ENCODE measurements at places on chromosomes 4 and X.

DNA sequence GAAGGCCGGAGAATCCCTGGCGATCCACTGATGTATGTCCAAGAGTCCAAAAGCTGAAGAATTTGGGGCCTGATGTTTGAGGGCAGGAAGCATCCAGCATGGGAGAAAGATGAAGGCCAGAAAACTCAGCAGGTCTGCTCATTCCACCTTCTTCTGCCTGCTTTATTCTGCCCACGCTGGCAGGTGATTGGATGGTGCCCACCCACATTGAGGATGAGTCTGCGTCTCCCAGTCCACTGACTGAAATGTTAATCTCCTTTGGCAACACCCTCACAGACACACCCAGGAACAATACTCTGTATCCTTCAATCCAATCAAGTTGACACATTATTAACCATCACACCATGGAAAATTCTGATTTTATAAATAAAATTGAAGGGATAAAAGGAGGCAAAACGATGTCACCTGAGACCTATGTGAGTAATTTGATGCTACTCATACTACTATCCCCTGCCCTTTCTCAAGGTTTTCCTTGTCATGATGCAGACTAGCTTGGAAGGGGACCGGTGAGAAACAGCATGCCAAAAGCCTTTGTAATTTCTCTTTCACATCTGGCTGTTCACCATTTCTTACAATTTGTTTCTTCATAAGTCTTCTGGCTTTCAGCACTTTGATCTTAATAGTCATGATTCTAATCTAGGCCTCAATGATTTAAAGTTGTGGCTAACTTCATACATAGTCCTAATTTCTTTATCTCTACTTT lies 9.7 kb upstream of the PYURF start:
- no peak for DNase-seq

DNA sequence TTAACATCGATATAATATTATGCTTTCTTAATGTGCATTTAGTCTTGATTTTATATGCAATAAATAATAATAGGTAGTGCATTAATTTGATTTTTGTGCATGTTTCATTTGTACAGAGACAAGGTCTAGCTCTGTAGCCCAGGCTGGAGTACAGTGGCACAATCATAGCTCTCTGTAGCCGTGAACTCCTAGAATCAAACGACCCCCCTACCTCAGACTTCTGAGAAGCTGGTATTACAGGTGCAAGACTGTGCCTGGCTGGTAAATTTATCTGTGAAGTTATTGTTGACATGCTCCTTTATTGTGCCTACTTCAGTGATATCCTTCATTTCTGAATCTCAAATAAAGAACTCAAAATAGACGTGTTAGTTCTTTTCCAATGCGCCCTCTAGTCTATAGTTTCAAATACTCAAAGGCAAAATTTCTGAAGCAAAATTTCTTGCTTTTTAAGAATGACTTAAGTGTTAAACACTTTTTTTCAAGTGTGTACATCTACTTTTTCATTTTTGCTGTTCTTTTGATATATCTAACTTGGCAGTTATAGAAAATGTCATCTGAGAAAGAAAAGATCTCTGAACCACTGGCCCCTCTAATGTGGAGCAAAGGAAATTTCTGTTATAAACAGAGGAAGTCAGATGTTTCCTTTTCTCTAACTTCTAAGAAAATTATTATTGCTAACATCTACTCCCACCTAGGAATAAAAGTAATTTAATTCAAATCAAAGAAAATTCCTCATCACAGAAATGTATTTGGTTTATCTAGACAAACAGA lies 28.3 kb upstream of the GUCY1A1 start:
- no peak for DNase-seq

GRCh38 chr4:14871676-14872430 lies 130.4 kb upstream of the CPEB2 start:
- no peak for DNase-seq

DNA sequence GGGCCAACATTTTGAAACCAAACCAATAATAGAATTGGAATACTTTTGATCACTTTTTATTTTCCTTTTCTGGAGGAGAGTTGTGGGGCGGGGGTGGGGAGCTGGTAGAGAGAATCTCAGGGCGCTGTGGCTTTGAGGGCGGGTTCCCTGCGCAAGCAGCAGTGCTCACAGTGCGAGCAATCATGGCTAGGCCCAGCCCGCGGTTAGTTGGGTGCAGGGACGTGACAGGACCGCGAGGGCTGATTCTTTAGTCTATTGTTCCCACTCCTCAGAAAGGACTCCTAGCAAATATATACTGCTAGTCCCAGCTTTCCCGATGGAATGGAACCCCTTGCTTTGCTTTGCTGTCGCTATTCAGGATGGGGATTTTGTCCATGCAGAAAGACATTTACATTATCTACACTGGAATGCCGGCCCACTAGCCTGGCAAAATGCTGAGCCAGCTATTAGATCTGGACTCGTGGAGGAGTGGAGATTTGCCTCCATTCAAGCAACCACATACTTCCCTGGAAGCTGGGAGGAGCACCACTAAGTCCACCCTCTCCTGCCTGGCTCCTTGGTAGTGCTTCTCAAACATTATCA lies 23.9 kb upstream of the APLN start:
- peak; percentile 84 for DNase-seq

GRCh38 chr4:94668724-94669123 lies 89.0 kb upstream of the BMPR1B start:
- no peak for DNase-seq

GRCh38 chr4:100103671-100104070 lies 86.6 kb downstream of the DDIT4L start:
- DNase-seq: no peak

DNA sequence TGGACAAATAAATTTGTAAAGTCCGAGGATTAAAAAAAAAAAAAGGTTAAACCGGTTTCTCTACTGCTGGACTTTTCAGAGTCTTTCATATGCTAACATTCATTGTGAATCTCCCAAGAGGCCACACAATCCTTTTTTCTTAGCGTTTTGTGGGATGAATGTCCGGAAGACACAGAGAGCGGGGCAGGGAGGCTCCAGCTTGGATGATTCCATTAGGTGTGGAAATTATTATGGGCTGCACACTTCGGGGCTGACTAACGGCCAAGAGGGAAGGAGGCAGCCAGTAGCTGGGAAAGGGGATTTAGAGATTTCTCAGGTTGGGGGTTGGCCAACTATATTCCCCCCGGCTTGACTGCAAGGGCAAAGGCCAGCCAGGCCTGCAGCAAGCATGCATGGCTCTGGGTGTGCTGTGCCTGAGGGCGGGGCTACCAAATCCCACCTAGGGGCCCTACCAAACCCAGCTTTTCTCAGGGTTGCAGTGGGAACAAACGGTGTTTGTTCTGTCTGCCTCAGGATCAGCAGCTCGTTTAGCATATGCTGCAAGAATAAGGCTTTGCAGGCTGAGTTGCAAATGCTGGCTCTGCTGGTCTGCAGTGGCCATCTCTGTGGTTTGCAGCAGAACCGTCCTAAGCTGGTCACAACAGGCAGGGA lies 28.6 kb downstream of the NYX start:
- DNase-seq: peak; percentile 51

- DNase-seq: no peak
Measured at GRCh38 chr4:24655971-24656370, 71.6 kb upstream of the DHX15 start.

DNA sequence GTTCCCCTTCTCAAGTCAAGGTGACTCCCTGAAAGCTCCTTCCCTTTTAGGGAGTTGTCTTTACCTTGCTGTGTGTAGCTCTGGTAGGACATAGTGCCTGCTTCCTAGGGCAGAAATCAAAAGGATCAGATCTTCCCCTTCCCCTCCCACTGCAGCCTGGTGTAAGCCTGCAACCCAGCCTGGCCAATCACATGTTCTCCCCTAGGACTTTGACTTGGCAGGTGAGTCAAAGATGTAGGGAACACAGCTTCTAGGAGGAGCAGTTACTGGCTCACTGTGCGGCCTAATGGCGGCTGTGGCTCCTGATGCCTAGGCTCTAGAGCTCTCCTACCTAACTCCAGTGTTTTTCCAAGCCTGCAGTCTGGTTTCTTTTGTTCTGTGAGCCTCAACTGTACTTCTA lies 103.9 kb downstream of the AASDH start:
- DNase-seq: no peak

GRCh38 chr4:120948382-120948781 lies 25.9 kb upstream of the PRDM5 start:
- no peak for DNase-seq
